A172 (cell line): ENCODE measurements at places on chromosomes 4 and X.
A peak's percentile ranks its signal among the peaks of the same experiment; 100 is the strongest.

GRCh38 chrX:132373610-132374009 is 115.2 kb downstream of the MBNL3 start:
- no peak for DNase-seq

GRCh38 chr4:39637221-39637585 is 1.5 kb downstream of the SMIM14 start:
- no peak for DNase-seq

GRCh38 chr4:37981425-37981824 is 21.2 kb downstream of the PTTG2 start:
- no peak for DNase-seq

DNA sequence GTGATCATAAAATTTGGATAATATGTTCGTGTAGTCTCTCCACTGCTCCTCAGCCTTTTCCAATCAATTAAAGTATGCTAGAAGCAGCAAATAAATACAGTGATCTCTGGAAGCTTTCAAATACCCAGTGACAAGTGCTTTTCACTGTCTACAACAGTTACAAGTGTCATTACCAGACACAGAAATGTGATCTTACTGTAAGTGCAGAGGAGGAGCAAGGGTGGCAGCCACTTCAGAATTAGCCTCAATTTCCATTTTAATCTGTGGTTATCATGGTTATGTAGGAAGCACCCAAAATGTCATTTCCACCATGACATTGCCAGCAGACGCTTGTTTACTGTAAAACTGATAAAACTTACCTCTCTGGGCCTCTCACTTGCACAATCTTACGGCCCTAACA is 133.9 kb upstream of the ADAMTS3 start:
- DNase-seq, result no peak

- peak; percentile 53 for DNase-seq
These were observed 37.8 kb downstream of the SEPTIN6 start for GRCh38 chrX:119655125-119655524.

DNA sequence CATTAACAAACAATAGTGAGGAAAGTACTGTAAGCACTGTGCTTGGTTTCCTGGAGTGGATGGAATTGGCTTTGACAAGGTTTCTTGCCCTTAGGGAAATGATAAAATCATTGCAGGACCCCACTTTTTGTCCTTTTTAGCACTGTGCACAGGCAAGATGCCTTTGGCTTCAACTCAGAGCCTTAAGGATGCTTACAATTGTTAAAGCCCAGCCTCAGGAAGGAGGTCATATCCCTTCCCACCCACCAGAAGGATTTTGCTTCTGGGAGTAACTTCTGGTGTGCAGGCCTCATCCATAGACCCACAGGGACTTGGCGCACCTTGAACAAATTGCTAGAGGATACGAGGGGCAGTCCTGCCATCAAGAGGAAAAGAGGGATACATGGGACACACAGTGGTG is 44.5 kb downstream of the STARD8 start:
- no peak for DNase-seq

DNA sequence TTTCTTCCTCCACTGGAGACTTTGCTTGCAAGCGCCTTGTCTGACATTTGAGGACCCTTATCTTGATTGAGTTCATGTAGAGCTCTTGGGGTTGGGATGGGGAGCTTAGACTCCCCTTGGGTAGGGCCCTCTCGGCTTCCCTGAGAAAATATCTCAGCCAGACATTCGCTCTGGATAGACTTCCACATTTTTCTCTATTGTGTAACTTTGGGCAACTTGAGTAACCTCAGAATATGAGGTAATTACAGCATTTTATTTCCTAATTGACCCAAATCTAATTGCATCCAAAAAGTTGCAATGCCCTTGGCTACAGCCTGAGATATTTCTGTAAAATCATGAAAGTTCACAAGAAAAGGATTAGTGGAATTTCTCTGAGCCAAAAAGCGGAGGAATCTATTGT is 102.8 kb upstream of the MXRA5 start:
- DNase-seq, result no peak

DNA sequence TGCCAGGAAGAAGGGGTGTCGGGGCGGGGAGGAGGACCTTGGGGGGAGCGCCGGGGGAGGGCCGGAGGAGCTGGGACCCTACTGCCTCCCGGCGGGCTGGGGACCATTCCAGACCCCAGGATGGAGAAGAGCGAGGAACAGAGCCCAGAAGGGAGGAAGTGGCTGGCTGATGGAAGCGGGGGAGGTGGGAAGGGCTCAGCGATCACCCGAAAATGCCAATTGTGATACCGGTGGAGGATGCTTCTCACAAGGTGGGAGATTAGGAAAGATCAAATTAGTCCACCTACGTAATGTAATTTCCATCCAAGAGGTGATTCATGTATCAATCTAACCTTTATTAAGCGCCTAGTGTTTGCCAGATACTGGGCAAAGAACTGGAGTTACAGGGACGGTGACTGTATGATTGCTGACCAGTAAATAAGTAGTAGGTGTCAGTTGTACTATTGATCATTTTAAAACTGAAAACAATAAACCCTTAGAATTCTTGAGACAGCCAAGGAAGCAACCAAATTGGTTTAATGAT is 452 bp upstream of the RAI2 start:
- DNase-seq, result no peak

DNA sequence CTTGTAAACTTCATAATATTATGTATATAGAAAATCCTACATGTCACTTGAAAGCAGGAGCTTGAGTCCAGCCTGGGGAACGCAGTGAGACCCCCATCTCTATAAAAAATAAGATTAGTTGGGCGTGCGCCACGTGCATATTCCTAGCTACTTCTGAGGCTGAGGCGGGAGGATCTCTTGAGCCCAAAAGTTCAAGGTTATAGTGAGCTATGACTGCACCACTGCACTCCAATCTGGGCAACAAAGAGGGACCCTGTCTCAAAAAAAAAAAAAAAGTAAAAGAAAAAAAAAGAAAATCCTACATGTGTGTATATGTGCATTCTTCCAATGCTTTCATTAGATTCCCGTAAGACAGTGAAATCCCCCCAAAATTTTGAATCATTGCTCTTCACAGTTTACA is 1.7 kb downstream of the SEC31A start:
- DNase-seq, result no peak

GRCh38 chrX:73877687-73878086 is 314.7 kb downstream of the CHIC1 start:
- peak; percentile 61 for DNase-seq

DNA sequence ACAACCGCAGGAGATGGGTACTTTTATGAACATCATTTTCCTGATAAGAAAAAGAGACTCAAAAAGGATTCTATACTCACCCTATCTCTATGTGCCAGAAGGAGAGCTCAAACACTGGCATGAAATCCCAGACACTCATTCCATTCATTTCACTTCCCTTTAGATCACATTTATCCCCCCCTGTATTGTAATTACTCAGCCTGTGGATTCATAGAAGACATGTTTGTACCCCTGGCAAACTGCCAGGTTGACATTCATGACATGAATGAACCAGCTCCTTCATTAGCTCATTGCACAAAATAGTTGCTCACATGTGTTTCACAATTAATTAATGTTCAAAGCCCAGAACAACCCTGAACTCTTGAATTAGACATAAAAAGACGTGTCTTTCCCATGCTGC is 4.9 kb downstream of the SMR3A start:
- DNase-seq, result no peak
